ENCODE measurements at places on chromosomes 11 and 22. TPM values are rescaled to one million over a fixed set of nuclear protein-coding genes. Genes with fewer than 3 reads are reported as not detected.

DNA sequence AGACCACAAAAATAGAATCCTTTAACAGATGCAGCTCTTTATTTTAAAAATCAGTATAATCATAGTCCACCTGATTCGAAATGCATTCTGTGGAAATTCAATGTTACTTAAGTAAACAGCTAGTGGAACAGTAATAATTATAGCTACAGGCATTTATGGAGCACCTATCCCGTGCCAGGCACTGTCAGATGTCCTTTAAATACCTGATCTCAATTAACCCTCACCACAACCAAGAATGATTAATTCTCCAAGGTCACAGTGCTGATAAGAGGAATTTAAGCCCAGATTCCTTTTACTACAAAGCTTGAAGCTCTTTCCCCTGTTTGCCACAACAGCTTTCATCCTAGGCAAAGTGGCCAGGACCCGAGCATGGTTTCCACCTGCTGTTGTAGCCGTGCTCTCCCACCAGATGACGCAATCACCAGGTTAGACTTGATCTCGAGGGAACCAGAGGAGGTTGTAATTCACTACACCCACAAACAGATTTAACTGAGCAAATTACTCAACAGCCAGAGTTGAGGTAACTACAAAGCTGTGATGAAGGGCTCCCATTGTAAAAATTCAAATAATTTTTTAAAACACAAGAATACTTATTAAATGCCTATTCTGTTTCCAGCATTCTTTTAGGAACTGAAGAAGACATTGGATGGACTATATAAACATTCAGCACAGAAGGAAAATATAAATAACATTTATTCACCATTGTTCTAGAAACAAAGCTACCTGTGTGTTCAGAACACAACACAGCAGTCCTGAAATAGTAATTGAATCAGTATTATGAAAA is 10.3 kb downstream of the PRDM10 start:
- DNase-seq = no peak

GRCh38 chr11:64058494-64058893 is 22.8 kb downstream of the FLRT1 start:
- DNase-seq = no peak

Gene MYO18B
- total RNA-seq = 4.2 TPM

Gene GRM5
- total RNA-seq = not detected

Gene TEX54
- total RNA-seq = not detected

Gene ACTN3
- not detected for total RNA-seq

Gene GAS2
- total RNA-seq = 28.5 TPM

Gene VSIG10L2
- not detected for total RNA-seq

- peak; percentile 73 for DNase-seq
Measured at GRCh38 chr11:4636962-4637661, at the start of gene OR51D1. Gene OR51D1 (plus strand): TSS chr11:4637477. CDS start chr11:4639791, 2,314 bp downstream.

DNA sequence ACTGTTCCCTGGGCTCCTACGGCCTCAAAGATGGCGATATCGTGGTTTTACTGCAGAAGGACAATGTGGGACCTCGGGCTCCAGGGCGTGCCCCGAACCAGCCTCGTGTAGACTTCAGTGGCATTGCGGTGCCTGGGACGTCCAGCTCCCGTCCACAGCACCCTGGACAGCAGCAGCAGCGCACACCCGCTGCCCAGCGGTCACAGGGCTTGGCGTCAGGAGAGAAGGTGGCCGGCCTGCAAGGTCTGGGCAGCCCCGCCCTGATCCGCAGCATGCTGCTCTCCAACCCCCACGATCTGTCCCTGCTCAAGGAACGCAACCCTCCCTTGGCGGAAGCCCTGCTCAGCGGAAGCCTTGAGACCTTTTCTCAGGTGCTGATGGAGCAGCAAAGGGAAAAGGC is 555 bp downstream of the DDI1 start:
- DNase-seq = no peak

GRCh38 chr11:95794086-95794485 is 3.8 kb downstream of the CEP57 start:
- DNase-seq = no peak

- no peak for DNase-seq
Measured at GRCh38 chr11:107961480-107961879, 33.2 kb downstream of the RAB39A start.

Gene SIPA1
- 34.9 TPM for total RNA-seq

DNA sequence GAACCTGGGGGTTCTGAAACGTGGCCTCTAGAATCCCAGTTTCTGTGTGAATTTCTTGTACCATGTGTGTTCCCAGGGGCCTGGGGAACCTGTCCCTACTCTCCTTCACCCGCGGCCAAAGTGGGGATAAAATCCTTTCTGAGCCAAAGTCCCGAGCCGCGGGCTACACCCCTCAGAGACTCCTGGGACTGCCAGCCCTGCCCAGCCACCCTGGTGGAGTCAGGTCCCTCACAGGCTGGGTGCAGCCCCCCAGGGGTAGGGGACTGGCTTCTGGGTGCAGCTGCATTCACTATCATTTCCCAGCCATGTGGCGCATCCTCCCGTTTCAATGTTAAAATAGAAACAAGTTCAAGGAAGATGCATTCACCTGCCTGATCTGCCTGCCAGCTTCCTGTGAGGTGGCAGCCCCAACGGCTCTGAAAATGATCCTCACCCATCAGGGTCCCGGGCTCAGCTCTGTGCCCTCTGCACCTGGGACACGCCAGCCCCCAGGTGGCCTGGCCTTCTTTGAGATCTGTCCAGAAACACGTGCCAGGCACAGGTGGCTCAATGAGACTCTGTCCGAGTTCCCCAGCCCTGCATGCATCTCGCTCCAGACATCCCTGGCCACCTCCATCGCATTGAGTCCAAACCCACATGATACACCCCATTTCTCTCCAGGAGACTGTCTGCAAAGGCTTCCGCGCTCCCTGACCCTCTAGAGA is 338.8 kb downstream of the CTTN start:
- no peak for DNase-seq

Gene PHLDA2
- not detected for total RNA-seq

DNA sequence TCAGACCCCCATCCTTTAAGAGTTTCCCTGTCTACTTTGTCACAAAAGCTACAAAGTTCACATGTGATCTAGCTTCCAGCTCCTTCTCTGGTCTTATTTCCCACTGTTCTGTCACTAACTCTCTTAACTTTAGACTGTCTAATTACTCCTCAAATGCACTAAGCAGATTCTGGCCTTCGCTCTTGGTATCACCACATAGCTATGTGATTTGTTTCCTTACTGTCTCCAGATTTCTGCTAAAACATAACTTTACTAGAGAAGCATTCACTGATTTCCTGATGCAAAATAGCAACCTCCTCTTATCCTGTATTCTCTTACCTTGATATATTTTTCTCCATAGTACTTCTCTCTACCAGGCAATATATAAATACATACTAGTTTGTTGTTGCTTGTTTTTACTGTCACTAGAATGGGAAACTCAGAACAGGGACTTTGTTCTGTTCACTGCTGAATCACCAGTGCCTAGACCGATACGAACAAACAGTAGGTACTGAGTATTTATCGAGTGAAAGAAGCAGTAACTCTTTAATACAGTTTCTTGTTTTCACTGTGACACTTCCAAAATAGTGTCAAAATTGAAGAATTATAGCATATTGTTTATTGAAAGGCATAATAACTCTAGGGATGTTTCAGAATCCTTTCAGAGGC is 205.6 kb downstream of the DDX10 start:
- DNase-seq = no peak

Gene TRIM51
- total RNA-seq = not detected

- no peak for DNase-seq
Measured at GRCh38 chr22:19271856-19272535, 19.5 kb downstream of the CLTCL1 start.

Gene SLC43A3
- 106 TPM for total RNA-seq

- no peak for DNase-seq
Measured at GRCh38 chr11:11252403-11252802, 100.6 kb downstream of the CSNK2A3 start.

Gene BRSK2
- total RNA-seq = 0.17 TPM

Gene CCDC116
- 0.05 TPM for total RNA-seq

DNA sequence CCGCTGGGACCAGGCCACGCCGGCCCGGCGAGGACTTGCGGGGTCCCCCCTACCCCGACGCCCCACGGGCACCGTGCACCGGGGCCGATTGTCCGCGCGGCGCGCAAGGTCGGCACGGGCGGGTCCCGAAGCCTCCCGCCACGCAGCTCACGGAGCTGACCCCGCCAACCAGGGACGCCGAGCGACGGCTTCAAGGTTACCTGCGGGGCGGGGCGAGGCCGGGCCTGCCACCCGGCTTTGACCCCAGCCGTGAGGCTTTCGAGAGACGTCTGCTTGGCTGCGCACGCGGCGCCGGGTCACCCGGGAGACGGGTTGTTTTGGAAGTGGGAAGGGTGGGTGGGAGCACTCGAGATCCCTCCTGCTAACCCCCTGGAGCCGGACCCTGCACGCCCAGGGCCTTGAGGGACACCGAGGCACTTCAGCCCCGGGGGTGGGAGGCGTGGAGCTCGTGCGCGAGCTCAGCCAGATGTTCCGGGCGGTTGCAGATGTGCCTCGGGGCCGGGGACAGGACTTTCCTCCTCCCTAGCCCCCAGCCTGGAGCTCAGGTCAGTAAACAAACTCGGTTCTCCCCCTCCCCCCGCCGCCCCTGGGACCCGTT is 3.2 kb upstream of the WNT11 start:
- DNase-seq = no peak

Gene NEFH
- total RNA-seq = 1.6 TPM

Gene GTSE1
- 13.9 TPM for total RNA-seq

Gene BET1L
- 23.3 TPM for total RNA-seq

GRCh38 chr11:111177037-111177871 is 68.3 kb upstream of the POU2AF2 start:
- DNase-seq = no peak

GRCh38 chr11:130379276-130379675 is 49.1 kb downstream of the ADAMTS8 start:
- DNase-seq = no peak

DNA sequence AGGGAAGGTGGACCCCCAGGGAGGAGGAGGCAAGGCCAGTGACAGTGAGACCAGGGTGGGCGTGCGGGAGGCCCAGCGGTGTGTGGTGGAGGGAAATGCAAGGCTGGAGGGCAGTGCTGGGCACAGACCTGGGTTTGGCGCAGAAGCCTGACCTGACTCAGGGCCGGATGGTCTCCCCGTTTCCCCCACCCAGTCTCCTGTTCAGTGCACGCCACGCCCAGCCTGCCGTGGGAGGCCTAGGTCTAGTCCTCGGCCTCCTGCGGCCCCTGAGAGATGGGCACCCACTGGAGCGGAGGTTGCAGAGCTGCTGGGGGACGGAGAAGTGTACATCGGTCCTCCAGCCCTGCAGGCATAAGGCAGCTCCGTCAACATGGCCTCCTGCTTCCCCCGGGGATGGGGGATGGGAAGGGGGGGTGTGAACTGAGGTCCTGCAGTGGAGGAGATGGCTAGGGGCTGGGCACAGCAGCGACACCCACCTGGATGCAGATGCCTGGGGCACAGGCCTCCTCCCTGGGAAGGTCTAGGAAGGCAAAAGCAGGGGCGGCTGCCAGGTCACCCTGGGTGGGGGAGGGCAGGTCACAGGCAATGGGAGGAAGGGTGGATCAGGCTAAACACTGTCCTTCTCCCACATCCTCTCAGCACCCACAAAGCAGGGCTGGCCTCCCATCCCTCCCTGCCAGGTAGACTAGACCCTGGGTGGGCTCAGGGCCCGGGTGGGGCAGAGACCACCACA is 15.9 kb downstream of the IL17REL start:
- DNase-seq = no peak

DNA sequence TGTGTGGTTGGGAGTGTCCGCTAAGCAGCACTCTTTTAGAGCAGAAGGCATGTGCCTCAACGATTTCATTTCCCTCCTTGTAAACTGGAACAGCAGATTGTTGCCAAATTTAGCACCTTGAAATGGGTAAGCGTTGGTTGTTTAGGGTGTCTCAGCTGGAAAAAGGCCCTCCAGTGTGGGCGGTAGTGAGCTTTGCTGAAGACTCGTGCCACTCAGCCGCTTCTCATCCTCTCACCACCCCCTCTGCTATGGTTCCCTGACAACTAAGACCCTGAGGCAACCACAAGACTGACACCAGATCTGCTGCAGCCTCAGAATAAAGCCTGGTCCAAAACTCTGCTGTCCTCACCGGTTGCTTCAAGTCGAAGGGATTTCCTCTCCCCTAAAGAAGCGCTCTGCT is 9.9 kb upstream of the FERMT3 start:
- no peak for DNase-seq

DNA sequence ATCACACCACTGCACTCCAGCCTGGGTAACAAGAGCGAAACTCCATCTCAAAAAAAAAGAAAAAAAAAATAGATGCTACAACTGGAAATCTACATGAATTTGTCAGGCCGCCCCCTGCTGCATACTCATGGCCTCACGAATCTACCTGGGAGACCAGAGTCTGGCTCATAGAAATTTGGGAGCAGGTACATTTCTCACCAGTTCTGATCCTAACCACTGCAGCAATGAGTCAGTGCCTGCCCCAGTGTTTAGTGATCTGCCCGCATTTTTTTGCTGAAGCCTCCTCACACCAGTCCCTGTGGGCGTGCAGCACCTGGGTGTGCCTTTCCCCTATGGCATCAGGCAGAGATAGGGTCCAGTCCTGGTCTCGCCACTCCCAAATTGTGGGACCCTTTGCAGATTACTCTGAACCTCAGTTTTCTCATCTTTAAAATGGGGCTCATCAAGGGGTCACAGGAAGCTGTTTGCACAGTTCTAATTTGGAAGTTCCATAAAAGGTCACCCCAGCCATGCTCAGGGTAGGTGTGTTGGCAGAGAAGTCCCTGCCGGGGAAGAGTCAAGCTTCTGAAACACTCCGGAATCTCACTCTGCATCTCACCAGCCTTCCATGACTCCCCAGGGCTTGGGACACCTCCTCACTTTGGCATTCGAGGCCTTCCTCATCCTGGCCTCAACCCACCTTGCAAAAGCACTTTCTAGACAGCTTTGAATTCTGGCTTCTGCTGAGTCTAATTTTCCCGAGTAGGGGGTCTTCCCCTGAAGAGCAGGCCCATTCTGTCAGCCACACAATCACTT is 39.3 kb upstream of the LINC01488 start:
- DNase-seq = no peak

Gene TIGD3
- total RNA-seq = 0.17 TPM

GRCh38 chr11:2655834-2656622 is 43.8 kb downstream of the KCNQ1OT1 start:
- no peak for DNase-seq

Gene EHF
- 5.9 TPM for total RNA-seq

- no peak for DNase-seq
Measured at GRCh38 chr22:19713650-19714311, 522 bp upstream of the SEPTIN5 start.

DNA sequence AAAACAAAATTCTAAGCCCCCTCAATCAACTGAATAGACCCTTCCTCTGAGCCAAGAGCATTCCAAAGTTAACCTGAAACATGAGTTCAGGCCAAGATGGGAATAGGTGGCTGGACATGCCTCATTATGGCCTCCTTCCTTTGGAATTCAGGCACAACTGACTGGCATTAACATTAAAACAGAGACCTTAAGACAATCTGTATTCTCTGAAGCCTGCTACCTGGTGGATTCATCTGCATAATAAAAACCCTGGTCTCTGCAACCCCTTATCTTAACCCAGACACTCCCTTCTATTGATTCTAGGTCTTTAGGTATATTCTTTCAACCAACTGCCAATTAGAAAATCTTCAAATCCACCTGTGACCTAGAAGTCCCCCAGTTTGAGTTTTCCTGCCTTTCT is 66.3 kb downstream of the JRKL start:
- no peak for DNase-seq

GRCh38 chr22:32528316-32528715 is 53.7 kb downstream of the FBXO7 start:
- DNase-seq = no peak

Data from liver (tissue), 10 donors.